Ascending aorta (tissue), 2 donors: ENCODE measurements at places on chromosomes 2 and 18. TPM values are rescaled to one million over a fixed set of nuclear protein-coding genes. Genes with fewer than 3 reads are reported as not detected.

DSG4 gene
- not detected for total RNA-seq

DDX1 gene
- total RNA-seq: 21.5 TPM

IL36B gene
- total RNA-seq: not detected

UGT1A10 gene
- not detected for total RNA-seq

MATN3 gene
- 0.64 TPM for total RNA-seq

CREG2 gene
- not detected for total RNA-seq
